ENCODE measurements at places on chromosomes 1 and 21. TPM values are rescaled to one million over a fixed set of nuclear protein-coding genes. Genes with fewer than 3 reads are reported as not detected.

Gene TMEM35B
- 30.2 TPM for polyA plus RNA-seq

Gene TTC34
- polyA plus RNA-seq = 1.4 TPM

Gene TACSTD2
- polyA plus RNA-seq = 38.8 TPM

DNA sequence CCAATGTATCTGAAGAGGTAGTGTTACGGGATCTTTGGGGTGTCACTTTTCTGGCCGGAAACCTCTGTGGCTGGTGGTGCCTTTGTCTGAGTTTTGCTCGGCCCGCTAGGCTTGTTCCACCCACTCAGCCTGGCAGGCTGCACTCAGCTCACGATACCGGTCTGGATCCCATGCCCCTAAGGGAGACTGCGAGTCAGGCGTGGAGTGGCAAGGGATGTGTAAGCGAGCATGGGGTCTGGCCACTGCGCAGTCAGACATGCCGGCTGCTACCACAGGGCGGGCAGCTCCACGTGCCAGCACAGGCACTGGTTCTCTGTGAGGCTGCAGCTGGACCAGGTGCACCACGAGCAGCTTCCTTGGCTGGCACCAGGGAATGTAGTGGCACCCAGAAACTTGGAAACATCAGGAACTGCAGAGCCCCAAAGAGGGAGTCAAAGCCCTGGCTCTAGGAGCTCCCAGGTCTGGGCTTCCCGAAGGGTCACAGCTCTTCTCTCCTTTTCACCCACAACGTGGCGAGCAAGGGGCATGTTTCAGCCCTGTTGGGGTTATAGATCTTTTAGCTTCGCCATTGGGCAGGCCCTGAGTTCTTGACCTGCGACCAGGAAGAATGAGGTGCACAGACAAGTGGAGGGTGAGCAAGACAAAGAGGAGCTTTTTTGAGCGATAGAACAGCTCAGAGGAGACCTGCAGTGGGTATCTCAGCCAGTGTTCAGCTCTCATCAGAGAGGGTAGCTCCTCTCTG, 23.8 kb upstream of the LRRC8C start:
- no peak for DNase-seq

Gene CD1D
- 4.7 TPM for polyA plus RNA-seq

Gene PDC
- 0.33 TPM for polyA plus RNA-seq
